ENCODE measurements at places on chromosomes 1 and 21. TPM values are rescaled to one million over a fixed set of nuclear protein-coding genes. Genes with fewer than 3 reads are reported as not detected.

The DAB1 gene
- 1.4 TPM for total RNA-seq

The OR10Z1 gene
- total RNA-seq = not detected

The ASCL5 gene
- total RNA-seq = not detected

The MANEAL gene
- 3.5 TPM for total RNA-seq
